CD4-positive, alpha-beta memory T cell (primary cell): ENCODE measurements at places on chromosomes 2 and 18. TPM values are rescaled to one million over a fixed set of nuclear protein-coding genes. Genes with fewer than 3 reads are reported as not detected.

Gene BCL2
- 50.4 TPM for polyA plus RNA-seq

Gene IL1F10
- not detected for polyA plus RNA-seq

Gene AGXT
- not detected for polyA plus RNA-seq

DNA sequence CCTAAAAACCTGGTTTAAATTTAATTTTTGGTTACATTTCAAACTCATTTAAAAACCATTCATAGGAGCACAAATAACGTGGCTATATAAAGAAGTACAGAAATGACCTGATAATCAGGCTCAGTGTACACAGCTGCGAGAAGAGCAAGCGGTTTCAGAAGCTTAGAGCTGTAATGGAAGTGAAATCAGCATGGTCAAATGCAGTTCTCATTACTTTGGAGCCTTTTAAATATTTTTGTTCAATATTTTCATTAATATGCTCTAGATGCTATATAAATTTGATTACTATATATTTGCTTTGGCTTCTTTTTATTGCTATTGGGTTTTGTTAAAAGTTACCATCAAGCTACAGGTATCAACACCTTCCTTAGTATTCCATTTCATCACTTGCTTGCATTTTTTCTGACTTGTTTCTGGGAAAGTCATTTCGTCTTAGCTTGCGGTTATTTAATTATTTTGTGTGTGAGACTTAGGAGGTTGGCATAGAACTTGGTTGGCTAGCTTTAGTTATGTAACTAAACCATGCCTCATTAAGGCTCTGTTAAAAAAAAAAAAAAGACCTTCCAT is 58.7 kb downstream of the AFTPH start:
- DNase-seq = no peak

- no peak for DNase-seq
Observed at GRCh38 chr18:48077291-48077690, 146.8 kb upstream of the SMAD2 start.

DNA sequence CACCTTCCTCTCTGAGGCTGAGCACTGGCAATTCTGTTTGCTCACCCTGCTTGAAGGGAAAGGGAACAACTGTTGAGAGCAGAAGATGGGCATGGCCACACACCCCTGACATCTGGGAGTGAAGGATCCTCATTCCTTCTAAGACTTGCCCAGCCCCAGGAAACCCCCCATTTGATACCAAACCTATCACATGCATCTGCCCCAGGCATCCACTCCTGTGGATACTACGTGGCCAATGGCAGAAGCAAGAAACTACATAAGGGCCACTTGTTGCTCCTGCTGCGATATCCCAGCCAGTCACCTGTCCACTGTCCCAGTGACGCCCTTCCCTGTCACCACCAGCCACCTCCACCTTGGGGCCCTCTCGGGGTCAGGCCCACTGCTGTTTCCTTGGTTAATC is 185.2 kb downstream of the SMAD2 start:
- DNase-seq = no peak

DNA sequence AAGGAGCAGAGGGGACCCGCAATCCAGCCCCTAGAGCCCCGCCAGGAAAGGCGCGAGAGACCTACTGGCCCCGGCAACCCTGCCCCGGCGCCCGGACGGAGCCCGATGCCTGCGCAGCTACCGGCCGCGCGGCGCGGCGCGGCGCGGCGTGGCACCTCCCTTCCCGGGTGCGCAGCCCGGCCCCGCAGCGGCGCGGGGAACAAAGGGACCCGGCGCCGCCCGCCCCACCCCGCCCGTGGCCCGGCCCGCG is 307 bp downstream of the CDH2 start:
- no peak for DNase-seq
